ENCODE measurements at places on chromosomes 3 and 15. TPM values are rescaled to one million over a fixed set of nuclear protein-coding genes. Genes with fewer than 3 reads are reported as not detected.

Gene PLSCR2
- not detected for total RNA-seq

Gene ARGFX
- not detected for total RNA-seq

Gene NPAP1
- total RNA-seq = 0.13 TPM

Gene SPTSSB
- 0.52 TPM for total RNA-seq

Gene PPP1R14D
- not detected for total RNA-seq

Gene ARID3B
- total RNA-seq = 4.2 TPM

Gene KBTBD13
- 0.28 TPM for total RNA-seq

Gene ASB14
- 2.2 TPM for total RNA-seq

Gene SAMD7
- not detected for total RNA-seq

Gene FMN1
- 0.46 TPM for total RNA-seq

All from motor neuron (in vitro differentiated cells).